ENCODE measurements at places on chromosomes 3 and 15.

GRCh38 chr15:27820722-27821121 is 278.4 kb downstream of the OCA2 start:
- DNase-seq = no peak

DNA sequence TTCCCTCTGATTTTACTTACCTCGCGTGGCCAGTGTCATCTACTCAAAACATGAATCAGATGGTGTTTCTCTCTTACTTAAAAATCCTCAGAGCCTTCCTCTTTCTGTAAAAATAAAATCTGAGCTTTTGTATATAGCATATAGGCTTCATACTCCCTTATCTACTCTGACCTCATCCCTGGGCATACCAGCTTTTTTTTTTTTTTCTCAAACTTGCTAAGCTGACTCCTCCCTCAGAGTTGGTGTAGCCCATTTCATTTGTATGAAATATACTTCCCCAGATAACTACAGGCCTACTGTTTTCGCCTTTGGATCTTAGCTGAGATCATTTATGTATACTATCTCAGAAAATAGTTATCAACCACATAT is 648.9 kb upstream of the ALCAM start:
- no peak for DNase-seq

- DNase-seq = no peak
Observed at GRCh38 chr3:109597444-109597843, 260.1 kb upstream of the DPPA4 start.

GRCh38 chr15:79700951-79701480 is 195.8 kb downstream of the MTHFS start:
- no peak for DNase-seq

GRCh38 chr3:150419959-150420358 is 11.9 kb downstream of the TSC22D2 start:
- no peak for DNase-seq

GRCh38 chr3:112561484-112561733 is 353 bp downstream of the ATG3 start:
- no peak for DNase-seq

DNA sequence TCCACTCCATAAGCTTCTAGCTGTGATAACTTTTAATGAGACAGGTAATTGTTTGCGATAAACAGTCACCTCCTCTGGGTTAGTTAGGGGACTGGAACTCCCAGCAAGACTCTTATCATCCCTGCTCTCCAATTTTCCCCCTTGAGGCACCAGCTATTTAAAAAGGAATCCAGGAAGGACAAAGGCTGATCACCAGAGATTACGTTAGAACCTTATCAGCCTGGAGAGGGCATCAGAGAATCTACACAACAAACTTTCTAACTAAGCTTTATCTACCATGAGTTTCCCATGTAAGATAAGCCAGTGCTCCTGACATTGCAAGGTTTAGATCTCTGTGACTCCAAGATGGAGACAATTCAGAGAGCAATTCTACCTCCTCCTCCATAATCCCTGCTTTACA is 31.3 kb downstream of the GPR176 start:
- DNase-seq = no peak

- DNase-seq = no peak
Observed at GRCh38 chr3:103991-104390, 92.6 kb upstream of the CHL1 start.

DNA sequence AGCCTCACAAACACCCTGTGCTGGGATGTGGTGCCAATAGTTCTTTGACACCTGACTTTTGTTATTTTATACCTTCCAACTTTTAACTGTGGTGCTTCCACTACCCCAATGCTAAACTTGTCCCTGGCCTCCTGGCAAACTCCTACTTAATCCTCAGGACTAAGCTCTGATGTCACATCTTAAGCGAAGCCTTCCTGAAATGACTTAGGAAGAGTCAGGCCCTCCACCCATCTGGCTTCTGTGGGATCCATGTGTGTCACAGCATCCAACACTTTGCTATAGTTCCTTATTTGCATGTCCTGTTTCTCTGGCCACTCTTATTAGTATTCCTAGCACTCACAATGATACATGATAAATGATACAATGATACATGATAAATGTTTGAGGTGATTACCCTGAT is 133.2 kb downstream of the FILIP1L start:
- no peak for DNase-seq

- DNase-seq = no peak
Observed at GRCh38 chr15:79406210-79406609, 25.9 kb upstream of the MINAR1 start.

DNA sequence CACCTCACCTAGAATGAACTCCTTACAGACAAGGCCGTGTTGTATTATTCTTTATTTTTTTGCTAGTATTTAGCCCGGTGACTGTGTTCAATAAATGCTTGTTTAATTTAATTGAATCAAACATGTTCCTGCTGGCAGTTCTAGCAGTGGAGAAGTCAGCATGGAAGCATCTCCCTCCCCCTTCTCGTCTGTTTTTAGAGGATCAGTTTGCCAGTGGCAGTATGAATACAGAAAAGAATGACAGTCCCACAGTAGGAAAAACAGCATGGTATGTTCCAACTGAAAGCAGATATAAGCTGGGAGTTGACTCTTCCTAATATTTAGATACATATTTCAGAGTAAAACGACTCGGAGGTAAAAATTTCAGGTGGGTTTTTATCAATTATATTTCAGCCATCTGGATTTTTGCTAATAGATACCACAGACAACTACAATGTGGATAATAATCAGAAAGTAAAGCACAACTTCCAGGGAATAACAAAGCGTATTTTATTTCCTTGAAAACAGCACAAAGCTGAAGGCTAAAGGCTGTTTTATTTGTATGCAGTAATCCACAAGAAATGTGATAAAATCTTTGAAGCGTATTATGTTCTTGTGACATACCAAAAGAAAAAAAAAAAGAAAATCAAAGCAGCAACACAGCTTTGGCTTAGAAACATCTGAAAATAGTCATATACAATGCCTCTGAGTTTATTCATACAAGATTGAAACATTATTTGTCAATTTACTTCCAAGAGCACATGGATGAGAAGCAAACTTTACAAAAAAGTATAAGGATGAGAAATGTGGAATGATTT is 244.5 kb upstream of the KCNMB2 start:
- no peak for DNase-seq

GRCh38 chr15:44794072-44794471 is 57.7 kb downstream of the TRIM69 start:
- no peak for DNase-seq

GRCh38 chr3:109098079-109098644 is 19.8 kb downstream of the MORC1 start:
- DNase-seq = no peak

GRCh38 chr3:147940405-147941193 is 531.4 kb downstream of the ZIC1 start:
- DNase-seq = no peak

DNA sequence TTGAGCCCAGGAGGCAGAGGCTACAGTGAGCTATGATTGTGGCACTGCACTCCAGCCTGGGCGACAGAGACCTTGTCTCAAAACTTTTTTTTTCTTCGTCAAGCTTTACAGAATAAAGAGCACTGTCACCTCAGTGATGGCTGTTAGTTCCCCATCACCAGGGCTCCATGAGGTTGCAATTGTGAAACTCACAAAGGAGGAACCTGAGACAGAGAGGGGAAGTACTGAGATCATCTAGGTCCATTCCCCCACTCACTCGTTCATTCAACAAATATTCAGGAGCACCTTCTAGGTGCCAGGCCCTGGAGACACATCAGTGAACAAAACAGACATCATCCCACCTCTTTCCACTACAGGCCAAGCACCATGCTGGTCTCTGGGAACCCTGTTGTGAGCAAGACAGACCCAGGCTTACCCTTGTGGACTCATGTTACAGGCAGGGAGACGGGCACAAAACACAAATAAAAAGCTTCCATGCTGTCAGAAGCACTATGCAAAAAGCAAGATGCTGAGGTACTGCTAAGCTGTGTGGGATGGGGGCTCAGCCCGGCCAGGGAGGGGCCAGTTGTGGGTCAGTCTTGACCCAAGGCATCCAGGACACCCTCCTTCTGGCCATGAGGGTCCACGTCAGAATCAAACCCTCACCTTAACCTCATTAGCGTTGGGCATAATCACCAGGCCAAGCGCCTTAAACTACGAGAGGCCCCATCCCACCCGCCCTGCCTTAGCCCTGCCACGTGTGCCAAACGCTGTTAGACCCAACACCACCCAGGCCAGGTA is 2.1 kb upstream of the RHO start:
- peak; percentile 66 for DNase-seq

DNA sequence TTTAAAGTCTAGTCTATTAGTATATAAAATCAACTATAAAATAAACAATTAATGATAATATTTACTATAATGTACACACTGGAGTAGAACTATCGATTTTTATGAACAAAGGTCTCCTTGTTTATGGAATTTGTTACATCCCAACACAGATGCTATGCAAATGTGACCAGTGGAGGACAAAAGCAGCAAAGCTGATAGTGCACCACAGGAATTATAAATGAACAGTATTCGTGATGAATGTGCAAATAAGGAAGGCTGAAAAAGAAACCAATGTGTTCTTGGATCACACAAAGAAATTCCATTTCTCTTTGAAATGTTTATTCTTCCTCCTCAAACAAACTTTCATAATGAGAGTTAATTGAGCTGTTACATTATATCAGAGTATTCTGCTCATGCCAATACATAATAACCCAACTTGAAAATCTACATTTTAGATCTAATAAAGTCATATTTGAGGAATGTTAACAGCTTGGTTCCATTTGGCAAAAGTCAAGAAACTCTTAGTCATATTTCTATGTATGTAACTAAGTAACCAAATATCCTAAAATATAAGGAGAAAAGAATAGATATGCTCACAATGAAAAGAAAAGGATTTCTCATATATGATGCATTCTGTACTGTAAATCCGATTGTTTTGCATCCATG is 79.3 kb downstream of the NEK10 start:
- DNase-seq = no peak

DNA sequence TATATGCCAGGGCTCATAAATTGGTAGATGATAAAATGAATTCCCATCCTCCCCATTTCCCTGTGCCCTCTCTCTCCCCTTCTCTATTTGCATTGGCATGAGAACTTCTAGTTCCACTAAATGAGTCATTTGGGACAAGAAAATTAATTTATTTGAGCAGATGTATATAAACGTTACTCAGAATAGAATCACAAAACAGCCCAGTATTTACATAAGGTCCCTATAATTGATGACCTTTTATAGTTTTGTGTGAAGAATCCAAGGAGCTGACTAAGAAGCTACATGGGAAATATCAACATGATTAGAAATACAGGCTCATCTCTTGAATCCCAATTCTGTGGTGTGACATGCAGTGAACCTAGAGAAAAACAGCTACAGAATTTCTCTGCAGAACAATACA is 617.7 kb upstream of the NR2F2 start:
- no peak for DNase-seq

DNA sequence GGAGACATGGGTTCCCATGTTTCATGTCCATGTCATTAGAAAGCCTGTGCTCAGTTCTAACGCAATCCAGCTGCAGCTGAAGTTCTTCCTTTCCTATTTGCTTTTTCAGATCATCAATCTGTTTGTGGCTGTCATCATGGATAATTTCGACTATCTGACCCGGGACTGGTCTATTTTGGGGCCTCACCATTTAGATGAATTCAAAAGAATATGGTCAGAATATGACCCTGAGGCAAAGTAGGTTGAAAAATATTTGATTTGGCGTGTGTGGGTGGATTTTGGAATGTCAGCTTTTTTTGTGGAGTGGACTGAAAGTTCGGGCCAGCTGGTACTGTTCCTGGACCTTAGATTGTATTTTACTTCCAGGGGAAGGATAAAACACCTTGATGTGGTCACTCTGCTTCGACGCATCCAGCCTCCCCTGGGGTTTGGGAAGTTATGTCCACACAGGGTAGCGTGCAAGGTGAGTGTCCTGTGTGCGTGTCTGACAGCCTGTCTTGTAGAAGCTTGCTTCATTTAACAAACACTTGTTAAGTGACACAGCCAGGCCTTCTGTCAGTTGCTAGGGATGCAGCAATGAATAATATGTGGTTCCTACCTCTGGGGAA is 69.6 kb downstream of the CHDH start:
- no peak for DNase-seq

- DNase-seq = no peak
Observed at GRCh38 chr15:88450125-88450798, 16.9 kb downstream of the MRPL46 start.

- no peak for DNase-seq
Observed at GRCh38 chr3:148092624-148093347, 604.9 kb upstream of the AGTR1 start.

GRCh38 chr15:59177317-59177660 is 29.4 kb upstream of the LDHAL6B start:
- no peak for DNase-seq

- no peak for DNase-seq
Observed at GRCh38 chr15:88838667-88839066, 35.4 kb downstream of the ACAN start.

DNA sequence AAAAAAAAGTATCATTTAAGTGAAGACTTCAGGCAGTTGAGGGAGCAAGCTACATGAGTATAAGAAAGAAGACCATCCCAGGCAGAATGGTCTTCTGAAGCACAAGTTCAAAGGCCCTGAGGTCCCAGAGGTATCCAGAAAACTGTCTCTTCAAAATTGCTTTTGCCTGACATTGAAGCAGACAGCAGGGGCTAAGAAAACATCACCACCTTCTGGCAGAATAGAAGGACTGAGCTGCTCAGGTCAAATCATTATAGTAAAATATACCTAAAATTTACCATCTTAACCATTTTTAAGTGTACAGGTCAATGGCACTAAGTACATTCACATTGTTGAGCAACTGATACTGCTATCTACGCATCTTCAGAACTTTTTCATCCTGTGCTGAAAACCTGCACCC is 16.4 kb downstream of the GPR160 start:
- DNase-seq = no peak

DNA sequence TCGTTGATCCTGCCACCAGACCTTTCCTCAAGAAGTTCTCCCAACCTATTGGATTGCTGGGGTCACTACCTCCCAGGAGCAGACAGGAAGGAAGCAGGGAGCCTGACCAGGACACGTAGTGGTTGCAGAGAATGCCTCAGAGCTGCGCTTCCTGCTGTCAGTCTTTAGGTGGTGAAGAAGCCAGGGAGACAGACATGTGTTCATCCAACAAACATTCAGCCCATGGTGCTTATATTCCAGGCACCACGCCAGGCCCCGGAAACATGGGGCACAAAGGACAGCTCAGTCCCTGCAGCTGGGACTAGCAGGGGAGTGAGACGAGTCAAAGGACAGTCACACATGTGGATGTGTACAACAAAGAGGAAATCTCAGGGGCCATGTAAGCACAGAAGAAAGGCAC is 26.0 kb upstream of the CORO2B start:
- DNase-seq = no peak

Data from smooth muscle cell of the brain vasculature (primary cell).